T-helper 2 cell (primary cell): ENCODE measurements at places on chromosomes 1 and 21.
A peak's percentile ranks its signal among the peaks of the same experiment; 100 is the strongest.

GRCh38 chr1:65068202-65069010 lies 79.6 kb upstream of the AK4 start:
- no peak for DNase-seq

DNA sequence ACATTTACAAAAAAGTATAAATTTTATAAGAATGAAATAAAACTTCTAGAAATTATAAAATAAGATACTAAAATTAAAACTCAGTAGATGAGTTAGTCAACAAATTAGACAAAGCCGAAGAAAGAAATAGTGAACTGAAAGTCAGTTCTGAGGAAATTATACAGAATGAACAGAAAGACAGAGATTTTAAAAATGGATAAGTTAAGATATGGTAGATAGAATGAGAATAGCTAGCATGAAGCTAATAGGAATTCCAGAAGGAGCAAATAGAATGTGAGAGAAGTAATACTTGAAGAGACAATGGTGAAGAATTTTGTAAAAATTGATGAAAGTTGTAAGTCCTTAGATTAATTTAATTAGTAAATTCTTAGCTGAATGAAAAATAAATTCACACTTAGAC lies 430.4 kb upstream of the RUNX1 start:
- DNase-seq = no peak

DNA sequence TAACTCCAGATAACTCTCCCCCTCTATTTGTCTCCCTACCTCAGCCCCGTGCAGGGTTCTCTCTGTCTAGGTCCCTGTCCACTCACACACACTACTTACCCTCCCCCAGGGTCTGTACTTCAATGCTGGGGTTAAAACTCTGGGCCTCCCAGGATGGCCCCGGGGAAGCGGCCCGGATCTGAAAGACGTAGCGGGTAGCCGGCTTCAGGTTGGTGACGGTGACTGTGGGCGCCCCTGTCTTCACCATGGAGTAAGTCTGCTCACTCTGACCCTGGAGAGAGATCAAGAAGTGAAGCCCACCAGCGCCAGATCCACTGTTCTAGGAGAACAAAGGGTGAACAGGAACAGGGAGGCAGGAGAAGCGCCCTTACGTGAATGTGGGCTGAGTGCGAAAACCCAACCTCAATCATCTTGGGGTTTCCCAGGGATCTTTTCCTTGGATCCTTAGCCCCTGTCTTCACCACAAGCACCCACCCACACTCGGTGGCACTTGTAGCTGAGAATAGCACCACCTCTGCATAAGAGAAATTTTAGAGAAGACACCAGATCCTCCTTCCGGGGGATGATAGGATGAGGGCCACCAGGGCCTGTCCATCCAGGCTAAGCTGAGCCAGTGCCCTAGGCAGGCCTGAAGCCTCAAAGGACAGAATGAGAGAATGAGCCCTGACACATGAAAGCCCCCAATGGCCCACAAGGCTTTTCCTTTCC lies 33.5 kb downstream of the EPHA10 start:
- DNase-seq = no peak

- DNase-seq = no peak
These were observed 112.2 kb downstream of the BRINP2 start for GRCh38 chr1:177282976-177283375.

GRCh38 chr1:181335631-181336030 lies 147.7 kb upstream of the CACNA1E start:
- no peak for DNase-seq

DNA sequence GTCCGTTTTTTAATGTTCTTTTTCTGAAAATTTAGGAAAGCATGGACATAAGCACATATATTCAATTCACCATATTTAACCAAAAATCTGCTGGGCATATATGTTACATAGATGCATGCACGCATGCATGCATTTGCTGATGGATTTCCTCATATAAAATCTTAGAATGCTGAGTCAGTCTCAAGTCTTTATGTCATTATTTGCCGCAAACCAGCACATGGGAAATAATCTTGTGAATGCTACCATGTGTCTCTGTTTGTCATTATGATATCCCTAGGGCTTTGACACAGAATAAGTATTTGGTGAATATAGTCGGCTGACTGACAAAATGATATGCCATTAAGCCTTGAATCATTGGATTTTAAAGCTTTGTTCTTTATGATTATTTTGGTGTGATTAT lies 776.5 kb downstream of the KCNT2 start:
- DNase-seq = no peak

GRCh38 chr1:15847100-15847892 lies at the start of gene SPEN:
Gene SPEN, plus strand, starts transcription at chr1:15847707. Its CDS starts 361 bp downstream, at chr1:15848068.
- peak; percentile 98 for DNase-seq

GRCh38 chr1:212237651-212238050 lies 47.6 kb upstream of the PPP2R5A start:
- DNase-seq = no peak

- DNase-seq = no peak
These were observed 55.2 kb upstream of the PTGS2 start for GRCh38 chr1:186735463-186735862.

DNA sequence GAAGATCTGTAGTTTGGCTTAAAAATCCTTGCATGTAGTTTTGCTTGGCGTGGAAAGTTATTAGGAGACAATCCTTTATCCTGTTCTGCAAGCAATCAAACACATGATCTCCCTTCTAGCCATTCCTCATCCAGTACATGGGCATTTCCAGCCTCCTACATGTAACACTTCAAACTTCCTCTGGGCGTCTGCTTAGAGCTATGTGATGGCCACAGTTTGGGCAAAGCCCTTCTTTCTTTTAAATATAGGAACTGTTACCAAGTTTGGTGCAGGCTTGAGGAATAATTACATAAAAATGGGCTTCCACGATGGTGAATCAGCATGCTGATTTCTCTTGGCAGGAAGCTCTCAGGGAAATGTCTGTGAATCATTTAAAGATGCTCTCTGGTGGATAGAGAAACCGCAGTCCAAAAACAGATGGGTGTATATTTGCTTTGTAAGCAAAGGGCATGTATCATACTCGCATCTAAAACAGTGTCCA lies 176.9 kb upstream of the FMN2 start:
- no peak for DNase-seq

DNA sequence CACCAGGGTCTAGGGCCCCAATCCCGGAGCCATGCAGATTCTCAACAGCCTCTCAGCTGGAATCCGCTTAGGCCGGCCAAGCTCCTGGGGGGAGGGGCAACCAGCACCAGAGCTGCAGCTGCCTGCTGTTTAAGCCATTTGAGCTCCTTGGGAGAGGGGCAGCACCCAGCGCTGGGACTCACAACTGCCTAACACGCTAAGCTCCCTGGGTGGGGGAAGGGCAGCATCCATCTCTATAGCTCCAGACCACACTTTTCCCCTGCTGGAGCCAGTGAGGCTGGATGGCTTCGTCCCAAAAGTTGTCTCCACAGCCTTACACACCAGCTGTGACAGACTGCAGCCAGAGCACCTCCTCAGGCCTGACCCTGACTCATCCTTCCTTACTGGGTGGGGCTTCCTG lies 6.9 kb upstream of the PTGFR start:
- no peak for DNase-seq

GRCh38 chr1:214146523-214146922 lies 134.4 kb upstream of the SMYD2 start:
- DNase-seq = no peak

GRCh38 chr1:229694053-229694693 lies 68.1 kb downstream of the URB2 start:
- DNase-seq = no peak

GRCh38 chr1:190456129-190456528 lies 21.5 kb downstream of the BRINP3 start:
- no peak for DNase-seq

- DNase-seq = peak; percentile 8
These were observed 65.8 kb downstream of the TRIM11 start for GRCh38 chr1:228340686-228341449.

GRCh38 chr1:147273409-147274336 lies 31.2 kb downstream of the CHD1L start:
- no peak for DNase-seq

- peak; percentile 8 for DNase-seq
These were observed 158.1 kb upstream of the COA6 start for GRCh38 chr1:234214911-234215892.

DNA sequence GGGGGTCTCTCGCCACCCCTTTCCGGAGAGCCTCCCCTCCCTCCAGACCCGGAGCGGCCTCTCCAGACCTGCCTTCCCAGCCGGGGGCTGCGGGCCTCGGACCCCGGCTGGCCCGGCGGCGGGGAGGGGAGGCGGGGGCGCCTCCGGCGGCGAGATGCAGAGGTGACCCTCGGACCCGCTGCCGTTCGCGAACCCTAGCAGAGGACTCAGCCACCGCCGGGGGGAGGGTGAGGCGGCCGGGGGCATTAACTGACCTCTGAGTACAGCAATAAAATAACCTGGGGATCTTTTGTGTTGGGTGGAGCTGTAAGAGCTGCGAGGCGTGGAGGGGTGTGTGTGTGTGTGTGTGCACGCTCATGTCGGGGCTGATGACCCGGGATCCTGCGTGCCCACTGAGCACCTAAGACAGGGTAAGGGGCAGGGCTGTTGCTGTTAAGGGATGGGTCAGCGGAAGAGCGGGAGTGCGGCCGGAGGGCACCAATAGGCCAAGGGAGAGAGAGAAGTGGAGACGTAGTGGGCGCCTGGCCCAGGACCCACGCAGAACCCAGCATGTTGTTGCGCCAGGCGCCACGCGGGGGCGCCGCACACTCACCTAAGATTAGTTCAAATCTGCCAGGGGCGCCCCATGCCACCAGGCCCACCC lies 6.3 kb downstream of the HAPLN2 start:
- DNase-seq = peak; percentile 51

- no peak for DNase-seq
These were observed 1.3 kb upstream of the UBE4B start for GRCh38 chr1:10031461-10031860.

GRCh38 chr1:110433803-110434202 lies 17.1 kb upstream of the PROK1 start:
- DNase-seq = no peak

DNA sequence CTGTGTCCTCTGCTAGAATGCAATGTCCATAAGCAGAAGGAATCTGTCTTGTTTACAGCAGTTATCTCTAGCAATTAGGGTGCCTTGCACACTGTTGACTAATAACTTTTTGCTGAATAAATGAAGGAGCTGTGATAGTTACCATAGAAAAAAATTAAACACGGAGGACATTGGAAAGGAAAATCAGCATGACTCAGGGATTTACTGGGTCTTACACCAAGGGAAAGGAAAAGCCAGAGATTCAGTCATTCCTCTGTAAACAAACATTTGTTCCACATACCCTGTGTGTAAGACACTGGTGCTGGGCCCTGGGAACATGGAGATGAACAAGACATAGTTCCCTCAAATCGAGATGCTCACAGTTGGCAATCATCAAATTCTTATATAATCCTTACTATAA lies 183.3 kb downstream of the PTGER3 start:
- no peak for DNase-seq

DNA sequence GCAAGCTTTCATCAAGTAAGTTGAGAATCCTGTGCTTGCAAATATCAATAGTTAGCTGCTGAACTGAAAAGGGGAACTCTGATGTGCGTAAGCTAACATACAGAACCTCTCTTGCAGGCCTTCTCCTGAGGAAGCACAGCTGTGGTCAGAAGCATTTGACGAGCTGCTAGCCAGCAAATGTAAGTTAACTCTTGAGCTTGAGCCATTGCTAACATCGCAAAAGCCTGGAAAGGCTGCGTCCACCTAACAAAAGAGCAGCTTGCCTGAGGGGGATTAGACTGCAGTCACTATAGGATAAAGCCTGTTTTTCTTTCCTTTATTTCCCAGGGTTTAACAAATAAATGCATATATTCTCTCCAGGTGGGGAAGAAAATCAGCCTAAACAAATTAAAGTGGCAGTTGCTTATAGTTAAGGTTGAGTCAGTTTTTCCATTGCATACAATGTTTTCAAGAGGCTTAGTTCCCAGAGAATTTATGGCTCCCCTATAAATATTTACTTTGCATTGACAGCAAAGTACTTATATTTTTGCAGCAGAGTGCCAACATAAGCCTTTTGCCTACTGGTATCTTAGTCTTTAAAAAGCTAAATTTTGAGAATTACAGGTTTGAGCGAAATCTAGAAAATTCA lies 1.5 kb downstream of the RGS2 start:
- no peak for DNase-seq

GRCh38 chr1:222886878-222887351 lies 72.1 kb downstream of the DISP1 start:
- DNase-seq = no peak

- peak; percentile 30 for DNase-seq
These were observed 14.3 kb downstream of the RRP15 start for GRCh38 chr1:218299416-218299815.

- no peak for DNase-seq
These were observed 67.6 kb downstream of the TENT5C start for GRCh38 chr1:117673405-117673804.

DNA sequence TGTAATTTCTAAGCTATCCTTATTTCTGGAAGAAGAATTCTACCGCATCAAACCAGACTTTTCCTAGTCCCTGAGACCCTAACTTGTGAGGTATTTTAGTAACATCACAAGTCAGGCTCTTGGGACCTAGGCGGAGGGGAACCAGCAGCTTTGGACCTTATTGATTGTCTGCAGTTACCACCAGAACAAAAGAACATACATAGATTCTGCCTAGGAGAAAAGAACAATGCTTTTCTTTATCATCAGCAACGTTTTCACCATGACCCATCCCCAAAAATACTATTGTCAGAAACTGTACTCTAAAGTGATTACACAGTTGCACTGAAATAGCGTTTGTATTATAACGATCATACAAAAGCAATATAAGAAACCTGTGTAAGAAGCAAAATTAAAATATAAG lies 860.4 kb downstream of the USP25 start:
- DNase-seq = no peak

- no peak for DNase-seq
These were observed 29.0 kb downstream of the PTAFR start for GRCh38 chr1:28147264-28148094.

DNA sequence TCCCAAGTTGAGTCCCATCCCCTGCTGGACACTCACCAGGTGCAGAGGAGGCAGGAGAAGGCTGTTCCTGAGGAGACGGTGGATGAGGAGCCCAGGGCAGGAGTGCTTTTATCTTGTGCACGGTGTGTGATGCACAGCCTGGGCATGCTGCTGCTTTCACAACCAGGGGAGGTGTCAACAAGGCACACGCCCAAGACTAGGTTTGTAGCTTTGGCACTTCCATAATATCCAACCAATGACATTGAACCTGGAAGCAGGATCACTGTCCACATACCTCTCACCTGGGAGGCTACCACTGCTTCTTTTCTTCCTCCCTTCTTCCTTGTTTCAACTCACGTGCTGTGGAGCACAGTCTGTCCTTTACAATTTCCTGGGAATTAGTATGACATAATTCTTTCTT lies at the start of gene LCE3D:
Gene LCE3D, minus strand, starts transcription at position 84 of the 400 bp plus-strand sequence. CDS start 580 bp downstream, outside the sequence.
- no peak for DNase-seq

DNA sequence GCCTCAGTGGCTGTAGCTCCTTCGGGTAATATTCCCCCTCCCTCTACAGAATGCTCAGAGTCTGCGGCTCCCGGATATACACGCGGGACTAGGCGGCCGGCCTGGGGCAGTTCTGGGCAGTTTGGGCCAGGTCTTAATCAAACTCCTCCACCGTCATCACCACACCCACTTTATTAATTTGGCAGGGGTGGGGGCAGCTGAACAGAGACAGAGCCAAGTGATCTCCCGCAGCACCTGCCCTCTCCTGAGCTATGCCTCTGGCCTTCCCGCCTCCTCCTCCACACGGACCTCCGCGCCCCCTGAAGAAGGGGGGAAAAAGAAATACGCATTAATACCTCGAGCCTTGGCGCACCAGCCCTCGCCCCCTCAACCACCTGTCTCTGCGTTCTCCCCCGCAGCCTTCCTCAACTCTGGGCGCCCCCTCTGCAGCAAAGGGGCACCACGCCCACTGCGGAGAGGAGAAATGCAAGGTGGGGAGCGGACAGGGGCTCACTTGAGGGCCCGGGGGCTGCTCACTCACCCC lies 42.6 kb downstream of the CD34 start:
- DNase-seq = no peak
